ENCODE measurements at places on chromosomes 16 and 17. TPM values are rescaled to one million over a fixed set of nuclear protein-coding genes. Genes with fewer than 3 reads are reported as not detected.
A peak's percentile ranks its signal among the peaks of the same experiment; 100 is the strongest.

DNA sequence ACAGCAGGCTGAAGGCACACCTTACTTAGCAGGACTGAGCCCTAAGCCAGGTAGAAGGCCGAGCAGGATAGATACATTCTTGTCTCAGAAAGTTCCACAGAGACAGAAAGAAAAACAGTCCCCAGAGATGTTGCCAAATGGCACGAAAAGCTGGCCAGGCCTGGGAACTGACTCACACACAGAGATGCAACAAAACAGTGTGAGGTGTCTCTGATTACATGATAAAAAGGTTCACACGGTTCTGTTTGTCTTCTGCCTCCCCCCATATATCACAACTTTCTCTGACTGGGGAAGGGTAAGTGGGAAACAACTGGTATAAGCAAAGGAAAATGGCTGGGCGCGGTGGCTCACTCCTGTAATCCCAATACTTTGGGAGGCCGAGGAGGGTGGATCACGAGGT is 1.7 kb downstream of the WBP2 start:
- DNase-seq, result peak; percentile 75

DNA sequence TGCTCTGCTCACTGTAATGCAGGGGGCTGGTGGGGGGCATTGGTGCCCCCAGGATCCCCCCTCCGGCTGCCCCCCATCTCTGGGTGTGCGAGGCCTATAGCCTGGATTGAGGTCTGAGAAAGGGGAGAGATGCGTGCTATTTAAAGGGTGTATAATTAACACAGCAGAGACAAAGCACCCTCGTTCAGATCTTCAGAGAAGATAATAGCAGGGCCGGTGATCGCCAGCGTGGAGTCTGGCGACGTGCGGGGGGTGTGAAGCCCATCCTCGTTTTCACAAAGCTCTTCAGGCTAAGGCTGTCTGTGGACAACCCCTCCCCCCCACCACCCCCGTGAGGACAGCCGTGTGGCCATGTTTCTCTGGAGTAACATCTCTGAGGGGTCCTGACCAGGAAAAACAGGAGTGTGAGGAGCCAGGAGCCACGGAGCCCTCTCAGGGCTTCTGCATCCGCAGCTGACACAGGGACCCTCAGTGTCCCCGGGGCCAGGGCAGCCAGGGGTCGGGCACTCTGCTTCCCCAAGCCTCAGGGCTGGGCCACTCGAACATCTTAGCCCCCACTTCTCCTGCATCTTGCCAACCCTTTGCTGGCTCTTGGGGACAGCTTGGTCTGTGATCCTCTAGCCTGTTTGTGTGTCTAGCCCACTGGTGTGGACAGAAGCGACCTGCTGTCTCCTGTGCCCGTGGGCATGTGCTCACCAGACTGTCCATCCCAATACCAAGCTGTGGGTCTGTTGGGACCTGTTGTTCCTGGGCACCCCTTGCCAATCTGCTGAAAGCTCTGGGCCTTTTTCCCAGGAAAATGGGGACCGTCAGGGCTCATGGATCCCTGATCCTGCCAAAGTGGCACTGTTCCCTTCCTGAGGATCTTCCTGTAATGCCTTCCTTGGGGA is 58.9 kb downstream of the BAIAP2 start:
- DNase-seq, result no peak

DNA sequence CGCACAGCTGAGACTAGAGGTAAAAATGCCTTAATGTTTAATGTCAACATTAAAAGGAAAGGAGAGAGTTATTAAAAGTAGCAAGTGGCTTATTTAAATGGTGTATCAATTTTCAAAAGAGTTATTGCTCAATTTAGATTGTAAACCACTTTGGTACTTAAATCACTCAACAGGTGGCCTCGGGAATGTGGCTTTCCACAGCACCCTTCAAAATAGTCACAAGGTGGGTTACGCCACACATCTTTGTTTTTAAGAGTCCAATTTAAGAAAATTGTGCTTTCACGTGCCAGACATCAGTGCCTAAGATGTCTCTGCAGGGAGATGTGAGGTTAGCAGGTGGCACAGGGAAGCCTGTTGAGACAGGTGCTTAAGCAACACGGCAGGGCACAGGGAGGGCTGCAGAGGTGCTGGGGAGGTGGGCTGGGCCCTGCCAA is 27.5 kb upstream of the ADCY7 start:
- no peak for DNase-seq

Gene CCL17
- not detected for total RNA-seq

DNA sequence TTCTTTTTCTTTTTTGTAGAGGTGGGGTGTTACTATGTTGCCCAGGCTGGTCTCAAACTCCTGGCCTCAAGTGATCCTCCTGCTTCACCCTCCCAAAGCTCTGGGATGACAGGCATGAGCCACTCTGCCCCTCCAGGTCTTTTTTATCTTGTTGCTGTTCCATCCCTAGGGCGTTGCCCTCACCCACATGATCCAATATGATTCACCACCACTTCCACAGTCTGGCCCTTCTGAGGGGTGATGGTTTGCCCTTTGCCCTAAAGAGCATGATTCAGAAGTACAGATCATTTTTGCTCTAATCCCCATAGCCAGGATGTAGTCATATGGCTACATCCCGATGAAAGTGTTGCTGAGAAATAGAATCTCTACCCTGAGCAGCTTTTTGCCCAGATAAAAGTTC is 18.8 kb downstream of the STX4 start:
- peak; percentile 67 for DNase-seq

GRCh38 chr16:8725513-8726178 is 51.2 kb downstream of the ABAT start:
- no peak for DNase-seq

- no peak for DNase-seq
Measured at GRCh38 chr17:17076066-17076465, 33.8 kb downstream of the MPRIP start.

GRCh38 chr16:5607169-5607568 is 509.6 kb upstream of the EEF2KMT start:
- no peak for DNase-seq

Gene CLEC18B
- 10.9 TPM for total RNA-seq

Gene SLC7A6OS
- total RNA-seq, result 13.8 TPM

GRCh38 chr17:64306850-64307463 is 43.9 kb upstream of the TEX2 start:
- DNase-seq, result peak; percentile 77

DNA sequence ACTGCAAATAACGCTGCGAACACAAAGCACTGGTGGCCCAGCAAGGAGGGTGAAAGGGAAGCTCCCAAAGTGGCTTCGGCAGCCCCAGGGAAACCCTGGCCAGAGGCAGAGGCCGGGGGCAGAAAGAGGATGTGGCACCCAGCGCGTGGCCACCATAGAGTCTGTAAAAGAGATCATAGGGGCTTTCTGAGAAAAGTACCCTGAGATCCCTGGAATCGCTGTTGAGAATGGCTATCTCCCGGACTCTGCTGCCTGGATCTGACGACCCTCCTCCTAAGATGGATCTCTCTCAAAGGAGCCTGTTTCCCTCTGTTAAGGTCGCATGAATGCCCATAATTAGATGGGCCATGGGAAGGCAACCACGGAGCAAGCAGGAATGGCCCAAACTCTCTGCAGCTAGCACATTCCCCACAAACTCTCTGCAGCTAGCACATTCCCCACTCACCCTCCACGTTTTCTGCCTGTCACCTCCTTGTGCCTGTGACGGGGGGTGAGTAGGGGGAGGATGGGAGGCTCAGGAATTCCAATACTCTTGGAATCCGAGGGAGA is 364.4 kb downstream of the XYLT1 start:
- DNase-seq, result no peak
